Natural killer cell treated with Interleukin-12 subunit alpha and Interleukin-12 subunit beta and Interleukin-15 and Interleukin-18, amount 100 ng/mL, for 72 hours (primary cell): ENCODE measurements at places on chromosomes 4 and X.
A peak's percentile ranks its signal among the peaks of the same experiment; 100 is the strongest.

DNA sequence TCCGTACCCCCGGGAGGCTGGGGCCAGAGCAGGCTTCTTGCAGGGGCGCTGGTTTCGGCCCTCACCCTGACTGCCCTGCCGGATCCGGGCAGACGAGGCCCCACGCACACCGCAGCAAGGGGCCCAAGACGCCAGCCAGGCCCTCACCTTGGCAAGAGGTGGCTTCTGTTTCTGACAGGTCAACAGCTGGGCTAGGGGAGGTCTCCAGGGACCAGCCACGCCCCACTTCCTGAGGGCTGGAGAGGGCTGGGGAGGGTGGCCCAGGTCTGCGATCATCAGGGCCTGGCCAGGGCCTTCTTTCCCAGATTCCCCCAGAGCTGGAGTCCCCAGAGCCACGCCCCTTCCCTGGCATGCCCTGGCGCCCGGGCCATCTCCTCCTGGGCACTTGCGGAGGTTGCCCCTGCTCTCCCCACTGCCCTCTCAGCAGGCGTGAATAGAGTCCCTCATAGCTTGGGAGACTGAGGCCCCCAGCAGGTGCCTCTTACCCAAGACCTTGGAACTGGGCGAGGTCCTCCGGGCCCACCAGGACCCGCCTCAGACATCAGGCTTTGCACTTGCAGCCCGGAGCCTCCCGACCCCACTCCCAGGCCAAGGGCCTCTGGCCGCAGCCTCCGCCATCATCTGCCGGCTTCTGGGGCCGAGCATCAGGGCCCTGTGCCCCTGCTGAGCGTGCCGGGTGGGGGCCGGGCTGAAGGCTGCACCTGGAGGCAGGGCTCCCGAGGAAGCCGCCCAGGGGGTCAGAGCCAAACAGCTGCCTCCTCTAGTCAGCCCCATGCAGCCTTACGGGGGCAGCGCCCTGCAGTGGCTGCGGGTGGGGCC, 6.3 kb upstream of the FGFR3 start:
- DNase-seq, result no peak
- H3K27me3 ChIP-seq, result no peaks in the 10 kb centered on the region
- no peaks in the 10 kb centered on the region for H3K4me1 ChIP-seq
- H3K27ac ChIP-seq, result no peak overlapping the region
- H3K36me3 ChIP-seq, result no peaks in the 10 kb centered on the region

DNA sequence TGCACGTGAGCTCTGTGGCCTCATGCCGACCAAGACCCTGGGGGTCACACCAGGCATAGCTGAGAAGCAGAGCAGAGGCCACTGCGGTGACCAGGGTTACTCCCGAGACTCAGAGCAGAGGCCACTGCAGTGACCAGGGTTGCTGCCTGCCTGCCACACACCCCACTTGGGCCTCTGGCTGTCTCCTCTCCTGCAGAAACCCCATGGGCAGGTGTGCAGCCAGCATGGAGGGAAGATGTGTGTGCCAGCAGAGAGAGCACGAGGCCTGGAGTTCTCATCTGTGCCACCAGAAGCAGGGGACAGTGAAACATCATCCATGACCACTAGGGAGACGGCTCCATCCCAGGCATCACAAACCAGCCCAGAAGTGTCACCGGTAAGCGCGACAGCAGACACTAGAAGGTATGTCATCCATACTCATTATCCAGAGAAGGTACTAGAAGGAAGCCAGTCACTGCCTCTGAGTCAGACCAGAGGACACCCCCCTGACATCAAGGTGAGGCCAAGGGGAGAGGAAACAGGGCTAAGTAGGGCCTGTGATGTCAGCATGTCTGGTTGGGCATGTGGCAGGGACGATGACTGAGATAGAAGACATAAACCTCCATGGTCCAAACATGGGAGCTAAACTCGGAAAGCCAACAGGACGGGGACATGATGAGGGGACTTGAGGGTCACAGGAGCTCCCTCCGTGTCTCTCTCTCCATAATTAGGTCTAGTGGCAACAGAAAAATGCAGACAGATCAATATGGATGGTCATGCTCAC, 24.2 kb upstream of the SPON2 start:
- no peaks in the 10 kb centered on the region for H3K36me3 ChIP-seq
- H3K27ac ChIP-seq, result no peak overlapping the region
- DNase-seq, result peak; percentile 49
- H3K4me3 ChIP-seq, result no peak overlapping the region
- H3K27me3 ChIP-seq, result no peaks in the 10 kb centered on the region
- peaks cover 29% of the 10 kb centered on the region for H3K4me1 ChIP-seq

GRCh38 chr4:87005690-87006425, 71.0 kb downstream of the AFF1 start:
- DNase-seq, result peak; percentile 71
- H3K36me3 ChIP-seq, result no peaks in the 10 kb centered on the region
- peaks cover 40% of the 10 kb centered on the region for H3K4me1 ChIP-seq
- peak overlapping the region; percentile 97 for H3K4me3 ChIP-seq
- H3K27me3 ChIP-seq, result no peaks in the 10 kb centered on the region
- peak overlapping the region; percentile 99 for H3K27ac ChIP-seq

DNA sequence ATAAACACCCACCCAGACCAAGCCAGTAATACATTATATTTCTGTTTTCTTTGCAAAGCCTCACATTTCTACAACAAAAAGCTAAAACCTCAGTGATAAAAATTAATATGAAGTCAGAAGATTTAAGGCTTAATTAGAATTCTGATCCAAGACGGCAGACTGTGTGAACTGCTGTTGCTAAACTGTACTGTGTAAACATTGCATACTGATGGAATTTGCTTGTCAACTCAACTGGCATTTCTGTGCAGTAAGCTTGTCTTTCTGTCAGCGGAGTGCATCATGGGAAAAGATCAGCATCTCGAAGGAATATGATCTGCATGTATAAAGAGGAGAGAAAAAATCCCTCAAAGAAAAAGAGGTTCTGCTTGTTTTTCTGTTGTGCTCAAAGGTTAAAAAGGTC, 69.4 kb upstream of the SPANXB1 start:
- peaks cover 6% of the 10 kb centered on the region for H3K27me3 ChIP-seq
- H3K27ac ChIP-seq, result no peak overlapping the region
- no peak overlapping the region for H3K4me3 ChIP-seq
- H3K36me3 ChIP-seq, result no peaks in the 10 kb centered on the region
- no peak for DNase-seq
- H3K4me1 ChIP-seq, result no peaks in the 10 kb centered on the region

DNA sequence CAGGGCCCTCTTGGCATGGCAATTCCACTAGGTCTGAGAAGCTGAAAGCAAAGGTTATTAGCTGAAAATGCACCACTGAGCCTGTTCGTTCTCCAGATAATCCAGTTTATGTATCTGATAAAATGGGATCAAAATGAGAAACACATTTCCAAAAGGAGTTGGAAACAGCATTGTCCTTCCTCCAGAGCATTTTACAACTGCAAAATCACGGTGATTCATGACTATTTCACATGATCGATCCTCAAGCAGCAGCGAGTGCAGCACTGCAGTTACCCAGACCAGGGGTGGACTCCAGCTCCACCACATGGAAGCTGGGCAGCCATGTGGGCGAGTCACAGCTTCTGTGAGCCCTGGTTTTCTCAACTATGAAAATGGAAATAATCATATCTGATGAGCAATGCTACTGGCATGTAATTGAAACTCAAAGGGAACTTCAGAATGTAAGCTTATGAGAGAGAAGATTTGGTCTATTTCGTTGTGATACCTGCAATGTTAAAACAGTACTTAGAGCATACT, 78.7 kb upstream of the MSX1 start:
- no peaks in the 10 kb centered on the region for H3K36me3 ChIP-seq
- no peak overlapping the region for H3K4me3 ChIP-seq
- no peaks in the 10 kb centered on the region for H3K4me1 ChIP-seq
- no peaks in the 10 kb centered on the region for H3K27me3 ChIP-seq
- DNase-seq, result no peak

DNA sequence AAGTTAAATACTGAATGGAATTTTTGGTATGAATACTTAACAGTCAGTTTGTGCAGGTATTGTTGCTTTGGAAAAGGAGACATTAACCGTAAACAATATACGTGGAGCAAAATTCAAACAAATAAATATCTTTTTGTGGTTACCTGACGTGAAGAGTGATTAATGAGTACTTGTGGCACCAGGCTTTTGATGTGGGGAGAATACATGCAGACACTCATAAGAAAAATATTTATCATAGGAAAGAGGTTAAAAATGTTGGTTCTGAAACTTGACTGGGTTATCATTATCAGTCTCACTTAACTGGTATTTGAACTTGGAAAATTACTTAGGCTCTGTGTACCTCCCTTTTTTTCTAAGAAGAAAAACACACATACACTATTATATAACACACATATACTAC, 136.4 kb upstream of the NDST4 start:
- no peaks in the 10 kb centered on the region for H3K27me3 ChIP-seq
- H3K36me3 ChIP-seq, result no peaks in the 10 kb centered on the region
- no peak for DNase-seq
- no peaks in the 10 kb centered on the region for H3K4me1 ChIP-seq
- no peak overlapping the region for H3K4me3 ChIP-seq

GRCh38 chrX:134541906-134542305, 81.9 kb downstream of the HPRT1 start:
- no peaks in the 10 kb centered on the region for H3K36me3 ChIP-seq
- peaks cover 26% of the 10 kb centered on the region for H3K27me3 ChIP-seq
- no peak overlapping the region for H3K4me3 ChIP-seq
- no peak for DNase-seq
- no peaks in the 10 kb centered on the region for H3K4me1 ChIP-seq

- H3K4me3 ChIP-seq, result no peak overlapping the region
- H3K4me1 ChIP-seq, result no peaks in the 10 kb centered on the region
- no peaks in the 10 kb centered on the region for H3K36me3 ChIP-seq
- H3K27me3 ChIP-seq, result no peaks in the 10 kb centered on the region
- no peak for DNase-seq
Observed at GRCh38 chr4:124868495-124868894, 156.0 kb upstream of the ANKRD50 start.

- no peaks in the 10 kb centered on the region for H3K4me1 ChIP-seq
- DNase-seq, result no peak
- H3K36me3 ChIP-seq, result no peaks in the 10 kb centered on the region
- H3K4me3 ChIP-seq, result no peak overlapping the region
- H3K27me3 ChIP-seq, result peaks cover 7% of the 10 kb centered on the region
Observed at GRCh38 chrX:133783274-133783673, 202.1 kb downstream of the GPC3 start.

GRCh38 chr4:89273741-89274141, 33.9 kb downstream of the GPRIN3 start:
- DNase-seq, result no peak
- H3K27ac ChIP-seq, result peak overlapping the region; percentile 7
- no peak overlapping the region for H3K4me3 ChIP-seq
- no peaks in the 10 kb centered on the region for H3K27me3 ChIP-seq
- H3K4me1 ChIP-seq, result peaks cover 42% of the 10 kb centered on the region
